ENCODE measurements at places on chromosomes 1 and 21.

DNA sequence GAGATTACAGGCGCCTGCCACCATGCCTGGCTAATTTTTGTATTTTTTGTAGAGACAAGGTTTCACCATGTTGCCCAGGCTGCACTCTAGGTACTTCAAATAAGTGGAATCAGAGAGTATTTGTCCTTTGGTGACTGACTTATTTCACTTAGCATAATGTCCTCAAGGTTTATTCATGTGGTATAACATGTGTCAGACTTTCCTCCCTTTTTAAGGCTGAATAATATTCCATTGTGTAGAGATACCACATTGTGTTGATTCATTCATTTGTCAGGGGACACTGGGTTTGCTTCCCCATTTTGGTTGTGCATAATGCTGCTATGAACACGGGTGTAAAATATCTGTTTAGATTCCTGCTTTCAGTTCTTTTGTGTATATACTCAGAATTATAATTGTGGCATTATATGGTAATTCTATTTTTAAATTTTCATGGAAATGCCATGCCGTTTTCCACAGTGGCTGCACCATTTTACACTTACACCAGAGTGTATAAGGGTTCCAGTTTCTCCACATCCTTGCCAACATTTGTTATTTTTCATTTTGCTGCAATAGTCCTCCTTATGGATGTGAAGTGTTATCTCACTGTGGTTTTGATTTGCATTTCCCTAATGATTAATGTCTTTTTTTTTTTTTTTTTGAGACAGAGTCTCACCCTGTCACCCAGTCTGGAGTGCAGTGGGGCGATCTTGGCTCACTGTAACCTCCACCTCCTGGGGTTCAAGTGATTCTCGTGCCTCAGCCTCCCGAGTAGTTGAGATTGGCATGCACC lies 35.1 kb downstream of the IL6R start:
- DNase-seq = no peak

GRCh38 chr21:42844411-42845113 lies 34.8 kb downstream of the WDR4 start:
- DNase-seq = peak; percentile 35

GRCh38 chr1:60425528-60425927 lies 352.0 kb upstream of the C1orf87 start:
- DNase-seq = no peak

- DNase-seq = peak; percentile 62
Observed at GRCh38 chr1:83554174-83554573, 444.8 kb downstream of the TTLL7 start.

- DNase-seq = no peak
Observed at GRCh38 chr21:43921571-43921978, 56.6 kb downstream of the AGPAT3 start.

DNA sequence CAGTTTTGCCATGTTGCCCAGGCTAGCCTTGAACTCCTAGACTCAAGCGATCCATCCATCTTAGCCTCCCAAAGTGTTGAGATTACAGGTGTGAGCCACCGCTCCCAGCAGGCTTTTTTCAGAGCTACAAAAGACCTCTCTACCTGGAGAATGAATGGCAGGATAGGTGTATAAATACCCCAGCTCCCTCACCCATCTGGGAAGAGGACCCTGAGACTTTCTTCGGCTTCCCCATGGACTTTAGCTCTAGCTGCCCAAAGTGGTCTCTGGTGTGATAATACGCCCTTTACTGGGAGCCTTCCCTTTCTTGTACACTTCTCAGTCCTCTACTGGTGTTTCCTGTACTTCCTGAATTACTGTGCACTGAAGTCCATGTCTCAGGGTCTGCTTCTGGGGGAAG lies 60.6 kb downstream of the PTP4A2 start:
- no peak for DNase-seq

DNA sequence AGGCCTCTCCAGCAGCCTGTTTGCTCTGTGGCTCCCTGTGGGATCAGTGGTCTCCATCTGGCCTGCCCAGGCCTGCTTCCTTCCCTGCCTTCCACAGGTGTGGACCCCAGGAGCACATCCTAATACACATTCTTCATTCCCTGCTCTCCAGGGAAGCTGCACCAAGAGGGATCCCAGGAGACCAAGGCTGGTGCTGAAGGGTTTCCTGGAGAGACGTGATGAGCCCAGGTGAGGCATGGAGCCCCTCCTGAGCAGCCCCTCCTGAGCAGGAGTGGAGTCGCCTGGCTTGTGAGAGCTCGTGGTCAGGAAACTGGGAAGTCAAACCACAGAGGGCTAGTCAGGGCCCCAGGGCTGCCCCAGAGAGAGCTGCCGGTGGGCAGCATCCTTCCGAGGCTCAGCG lies 561.4 kb downstream of the MATN1 start:
- no peak for DNase-seq

GRCh38 chr1:66613187-66613586 lies 79.2 kb downstream of the SGIP1 start:
- DNase-seq = no peak

DNA sequence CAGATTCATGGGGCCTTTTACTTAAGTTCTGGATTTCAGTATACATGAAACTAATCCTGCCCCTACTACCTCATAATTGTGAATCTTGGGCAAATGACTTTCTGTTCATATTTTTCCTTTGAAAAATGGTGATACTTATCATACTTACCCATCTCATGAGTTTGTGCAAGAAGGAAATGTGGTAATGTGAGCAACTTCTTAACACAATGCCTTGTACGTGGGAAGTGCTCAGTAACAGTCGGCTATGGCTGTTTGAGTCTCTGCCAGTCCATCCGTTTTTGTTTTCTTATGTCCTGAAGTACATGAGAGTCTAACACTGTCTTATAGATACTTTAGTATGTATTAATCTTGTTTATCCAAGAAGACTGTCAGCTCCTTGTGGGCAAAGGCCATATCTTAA lies 86.5 kb downstream of the PATJ start:
- DNase-seq = no peak

DNA sequence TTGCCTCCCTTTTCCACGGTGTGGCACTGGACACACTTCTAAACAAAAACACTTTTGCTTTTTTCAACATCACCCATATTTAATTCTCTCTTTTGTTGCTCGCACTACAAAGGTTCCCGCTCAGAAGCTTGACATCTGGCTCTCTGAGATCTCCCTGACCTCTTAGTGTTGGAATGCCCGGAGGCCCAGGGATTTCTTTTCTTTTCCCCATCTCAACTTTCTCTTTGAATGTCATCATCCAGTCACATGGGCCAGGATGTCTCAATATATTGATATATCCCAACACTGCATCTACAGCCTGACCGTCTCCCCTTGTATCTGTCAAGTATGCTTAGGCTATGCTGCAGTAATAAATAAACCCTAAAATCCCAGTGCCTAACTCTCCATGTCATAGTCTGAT lies 54.3 kb upstream of the DESI2 start:
- no peak for DNase-seq

DNA sequence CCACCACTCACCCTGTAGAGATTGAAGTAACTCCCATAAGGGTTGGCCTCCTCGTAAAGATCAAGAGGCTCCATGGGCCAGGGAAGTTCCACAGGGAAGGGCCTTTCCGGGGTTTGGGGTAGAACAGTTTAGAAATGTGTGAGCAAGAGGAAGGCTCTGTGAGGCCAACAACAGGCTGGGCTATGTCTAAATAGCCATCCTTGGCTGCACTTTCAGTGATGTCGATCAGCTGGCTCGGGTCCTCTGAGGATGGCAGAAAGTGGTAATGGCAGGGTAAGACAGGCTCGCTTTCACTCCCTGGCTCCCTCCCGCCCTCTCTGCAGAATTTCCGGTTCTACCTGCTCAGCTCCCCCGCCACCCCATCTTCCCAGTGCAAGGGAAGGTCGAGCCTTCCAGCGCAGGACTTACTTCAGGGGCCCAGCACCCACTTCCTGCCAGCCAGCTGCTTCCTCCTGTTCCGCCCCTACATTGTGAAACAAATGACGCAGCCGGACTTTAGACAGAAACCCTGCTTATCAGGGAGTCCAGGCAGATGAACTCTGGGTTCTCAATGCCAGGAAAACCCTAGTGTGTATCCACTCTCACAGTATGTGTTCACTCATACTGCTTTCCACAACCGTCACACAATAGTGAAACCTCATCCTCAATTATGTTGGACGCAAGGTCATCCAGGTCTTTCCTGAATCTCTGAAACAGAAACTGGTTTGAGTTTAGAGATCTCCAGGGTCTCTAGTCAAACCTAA lies 7.3 kb downstream of the F11R start:
- DNase-seq = peak; percentile 78

DNA sequence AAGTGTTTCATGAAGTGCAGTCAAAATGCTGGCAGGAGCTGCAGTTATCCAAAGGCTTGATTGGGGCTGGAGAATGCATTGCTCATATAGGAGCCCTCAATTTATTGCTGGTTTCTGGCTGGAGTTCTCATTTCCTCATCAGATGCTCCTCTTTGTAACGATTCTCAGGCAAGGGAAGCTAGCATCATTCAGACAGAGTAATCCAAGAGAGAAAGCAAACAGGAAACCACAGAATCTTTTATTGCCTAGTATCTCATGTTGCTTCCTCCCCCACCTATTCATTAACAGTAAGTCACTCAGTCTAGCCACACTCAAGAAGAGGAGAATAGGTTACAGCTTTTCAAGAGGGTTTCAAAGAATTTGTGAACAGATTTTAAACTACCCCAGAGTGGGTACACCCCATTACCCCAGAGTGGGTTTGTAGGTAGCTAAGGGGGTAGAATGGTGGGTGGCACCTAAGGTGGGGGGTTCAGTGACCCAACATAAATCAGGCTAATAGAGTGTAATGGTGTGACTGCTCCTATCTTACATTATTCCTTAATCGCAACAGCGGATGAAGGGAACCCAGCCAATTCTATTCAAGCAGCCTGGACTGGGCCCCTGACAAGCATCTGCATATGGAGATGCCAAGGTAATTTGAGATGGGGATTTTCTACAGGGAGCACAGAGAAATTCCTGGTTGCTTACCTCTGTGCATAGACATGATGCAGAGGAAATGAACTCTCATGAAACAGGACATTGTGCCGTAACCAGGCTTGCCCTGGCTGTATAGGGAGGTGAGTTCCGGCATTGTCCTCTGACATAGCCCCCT lies 67.1 kb downstream of the KCNJ15 start:
- DNase-seq = peak; percentile 60

DNA sequence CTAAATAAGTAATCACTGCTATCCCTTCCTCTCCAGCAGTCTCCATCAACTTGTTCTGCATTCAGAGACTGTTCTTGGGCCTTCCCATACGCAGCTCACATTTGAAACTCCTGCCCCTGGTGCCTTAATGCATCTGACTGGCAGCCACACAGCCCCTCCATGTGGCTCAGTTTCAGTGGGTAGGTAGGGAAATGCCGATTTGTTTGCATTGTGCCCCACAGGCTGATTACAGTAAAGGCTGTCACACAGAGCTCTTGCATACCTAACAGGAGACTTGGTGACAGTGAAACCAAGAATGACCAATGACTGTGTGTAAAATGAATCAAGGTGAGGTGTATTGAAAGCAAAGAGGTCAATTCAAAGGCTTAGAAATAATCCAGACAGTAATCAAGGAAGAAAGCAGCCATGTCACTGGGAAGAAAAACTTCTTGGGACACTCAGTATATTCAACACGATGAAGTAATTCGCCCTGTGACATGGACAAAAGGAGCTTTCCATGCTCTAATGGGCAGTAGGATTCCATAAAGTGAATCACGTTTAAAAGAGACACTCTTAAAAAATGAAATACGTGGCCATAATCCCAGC lies 12.7 kb upstream of the B3GALNT2 start:
- no peak for DNase-seq

- peak; percentile 91 for DNase-seq
Observed at GRCh38 chr1:87956072-87956471, 627.4 kb downstream of the LMO4 start.

DNA sequence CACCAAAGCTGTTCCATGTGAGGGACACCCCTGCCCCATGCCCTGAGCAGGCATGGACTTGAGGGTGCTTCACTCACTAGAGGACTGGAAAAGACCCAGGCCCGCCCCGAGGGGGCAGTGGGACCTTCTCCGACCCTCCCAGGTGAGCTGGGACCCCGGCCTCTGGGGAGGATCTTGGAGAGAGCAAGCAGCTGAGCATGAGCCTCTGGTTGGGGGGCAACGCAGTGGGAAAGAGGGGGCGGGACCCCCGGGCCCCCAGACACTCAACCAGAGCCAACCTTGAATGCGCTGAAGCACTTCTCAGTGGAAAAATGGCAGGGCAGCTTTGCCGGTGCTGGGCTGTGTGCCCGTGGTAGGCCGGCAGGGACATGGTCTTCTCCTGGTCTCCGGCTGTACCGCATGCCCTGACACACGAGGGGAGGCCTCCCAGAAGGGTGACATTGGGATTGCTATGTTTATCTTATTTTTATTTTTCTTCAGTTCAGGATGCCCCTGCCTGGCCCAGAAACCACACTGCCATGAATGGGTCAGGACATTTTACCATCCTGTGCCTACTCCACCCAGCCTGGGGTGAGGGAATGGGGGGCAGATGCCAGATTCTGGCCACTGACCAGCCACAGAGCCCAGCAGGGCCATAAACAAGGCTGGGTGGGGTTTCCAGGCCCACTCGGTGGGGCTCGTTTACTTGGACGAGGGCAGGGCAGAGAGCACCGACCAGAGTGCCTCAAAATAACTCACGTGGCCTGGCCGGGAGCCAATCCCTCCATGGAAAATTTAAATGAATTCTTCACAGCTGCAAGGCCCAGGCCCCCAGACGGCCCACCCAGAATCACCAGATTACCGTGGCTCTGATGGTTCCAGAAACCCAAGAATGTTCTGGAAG lies 17.2 kb upstream of the LAPTM5 start:
- peak; percentile 50 for DNase-seq
